ENCODE measurements at places on chromosomes 7 and 10. TPM values are rescaled to one million over a fixed set of nuclear protein-coding genes. Genes with fewer than 3 reads are reported as not detected.

The SPDYE9 gene
- total RNA-seq, result not detected

The WASHC2A gene
- total RNA-seq, result 25.2 TPM

The MYO3A gene
- total RNA-seq, result not detected

The CALML5 gene
- not detected for total RNA-seq

The SLC13A1 gene
- total RNA-seq, result not detected

The MYH16 gene
- total RNA-seq, result not detected

The ING3 gene
- 23.4 TPM for total RNA-seq

The HOXA2 gene
- not detected for total RNA-seq

The ZNF117 gene
- 3.5 TPM for total RNA-seq

The ORC5 gene
- total RNA-seq, result 23.5 TPM

The ITPRID1 gene
- total RNA-seq, result not detected

The ASZ1 gene
- total RNA-seq, result not detected

The CNNM1 gene
- total RNA-seq, result 1.4 TPM

The GHRHR gene
- total RNA-seq, result not detected

The CLCN1 gene
- 0.07 TPM for total RNA-seq

The PIP gene
- total RNA-seq, result not detected

The GNAT3 gene
- total RNA-seq, result not detected

The GIMAP2 gene
- total RNA-seq, result 40.1 TPM
